ENCODE measurements at places on chromosomes 6 and 20.

GRCh38 chr6:39543095-39543494 is 182.1 kb downstream of the KIF6 start:
- DNase-seq: no peak

DNA sequence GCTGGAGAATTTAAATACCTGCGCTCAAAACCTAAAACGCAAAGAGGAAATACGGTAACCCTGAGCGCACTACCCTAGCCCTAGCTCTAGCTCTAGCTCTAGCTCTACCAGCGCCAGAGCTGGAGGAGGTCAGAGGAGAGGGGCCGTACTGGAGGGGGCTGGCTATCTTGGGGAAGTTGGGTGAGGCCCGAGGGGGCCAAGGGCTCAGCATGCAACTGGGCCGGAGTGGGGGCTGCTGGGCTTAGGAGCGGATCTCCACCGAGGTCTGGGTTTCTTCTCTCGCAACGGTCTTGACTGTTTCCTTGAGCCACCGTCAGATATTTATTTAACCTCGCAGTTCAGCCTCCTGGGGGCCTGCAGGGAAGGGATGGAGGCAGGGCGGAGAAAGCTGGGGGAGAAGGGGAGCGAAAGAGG is 91.0 kb downstream of the NCR2 start:
- no peak for DNase-seq

GRCh38 chr20:33933469-33933909 is 60.2 kb upstream of the RALY start:
- peak; percentile 47 for DNase-seq

- no peak for DNase-seq
Observed at GRCh38 chr20:36105711-36106226, 48.8 kb upstream of the EPB41L1 start.

GRCh38 chr6:35494161-35494563 is 2.7 kb downstream of the TEAD3 start:
- DNase-seq: no peak

- DNase-seq: no peak
Observed at GRCh38 chr6:158465747-158466146, 94.1 kb upstream of the TMEM181 start.

DNA sequence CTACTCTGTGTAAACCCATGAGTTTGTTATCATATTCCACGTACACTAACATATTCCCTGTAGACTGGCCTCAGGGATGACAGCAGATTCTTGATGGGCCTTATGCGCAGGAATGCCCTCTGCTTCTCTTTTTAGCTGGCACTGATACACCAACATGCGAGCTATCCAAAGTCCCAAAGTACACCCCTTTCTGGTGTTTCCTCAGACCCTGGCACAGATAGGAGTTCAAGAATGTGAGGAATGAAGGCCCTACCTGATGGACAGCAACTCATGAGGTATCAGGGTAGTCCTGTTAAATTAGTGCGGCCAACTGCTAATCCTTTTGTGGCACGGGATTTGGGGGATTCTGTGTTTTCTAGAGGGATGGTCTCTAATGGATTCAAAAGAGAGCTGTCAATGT is 93.0 kb downstream of the BACH2 start:
- no peak for DNase-seq

All from CD4-positive, CD25-positive, alpha-beta regulatory T cell (primary cell).